ENCODE measurements at places on chromosomes 4 and X.

- no peak for DNase-seq
Observed at GRCh38 chrX:17298564-17298963, 76.4 kb upstream of the NHS start.

DNA sequence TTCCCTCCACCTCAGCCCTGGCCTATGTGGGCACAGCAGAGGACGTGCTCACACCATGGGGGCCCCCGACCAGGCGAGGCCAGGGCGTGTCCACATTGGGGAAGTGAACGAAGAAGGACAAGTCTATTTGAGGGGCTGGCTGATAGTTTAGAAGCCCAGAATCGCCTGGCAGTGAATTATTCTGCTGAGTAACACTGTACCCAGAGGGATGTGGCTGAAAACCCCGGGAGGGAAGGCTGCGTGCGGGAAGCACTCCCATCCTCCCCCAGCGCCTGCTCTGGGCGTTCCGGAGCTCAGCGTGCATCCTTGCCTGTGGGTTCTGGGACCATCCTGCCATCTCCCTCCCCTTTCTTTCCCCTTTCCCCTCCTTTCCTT is 66.6 kb downstream of the TRMT44 start:
- DNase-seq: no peak

- DNase-seq: no peak
Observed at GRCh38 chrX:12115377-12115776, 22.9 kb upstream of the FRMPD4 start.

DNA sequence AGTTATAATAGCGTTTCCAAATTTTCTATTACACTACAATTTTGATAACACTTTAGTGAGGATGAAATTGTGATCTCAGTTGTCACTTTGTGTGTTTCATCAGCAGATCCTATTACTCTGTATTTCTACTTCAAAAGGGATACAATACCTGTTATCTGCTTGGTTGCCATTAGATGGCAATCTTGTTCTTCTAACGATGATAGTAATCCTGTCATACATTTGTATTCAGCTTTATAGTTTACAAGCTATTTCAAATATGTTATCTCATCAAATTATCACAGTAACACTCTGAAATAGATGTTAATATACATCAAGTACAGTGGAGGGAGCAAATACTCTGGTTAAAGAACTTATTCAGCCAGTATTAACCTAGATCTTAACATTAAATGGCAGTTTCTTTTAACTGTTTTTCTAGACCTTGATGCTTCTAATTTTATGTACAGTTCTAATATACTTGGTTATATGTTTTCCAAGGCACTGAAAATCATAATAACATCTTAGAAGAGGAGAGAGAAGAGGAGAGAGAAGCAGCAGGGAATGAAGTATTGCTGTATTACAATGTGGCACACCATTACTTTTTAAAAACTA is 292.0 kb downstream of the CCSER1 start:
- DNase-seq: no peak

- no peak for DNase-seq
Observed at GRCh38 chrX:11196476-11196875, 85.3 kb downstream of the HCCS start.

Data from AG09309 (cell line).